ENCODE measurements at places on chromosomes 3 and 15.

- DNase-seq: no peak
Observed at GRCh38 chr3:98553753-98554152, 22.0 kb downstream of the GPR15 start.

DNA sequence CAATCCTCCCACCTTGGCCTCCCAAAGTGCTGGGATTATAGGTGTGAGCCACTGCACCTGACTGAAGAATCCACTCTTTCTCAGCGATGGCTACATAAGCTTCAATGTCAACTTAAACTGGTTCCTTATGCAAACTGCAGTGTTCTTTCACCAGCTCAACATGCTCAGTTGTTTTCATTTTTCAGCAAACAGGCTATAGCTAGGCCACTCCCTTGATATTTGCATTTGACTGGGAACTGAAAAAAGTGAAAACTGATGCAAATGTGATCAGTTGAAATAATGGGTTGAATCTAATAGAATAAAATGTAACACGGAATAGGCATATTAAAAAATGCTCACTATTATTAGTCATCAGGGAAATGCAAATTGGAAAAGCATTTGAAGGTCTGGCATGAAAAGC lies 74.2 kb upstream of the GCNT3 start:
- DNase-seq: no peak

- DNase-seq: no peak
Observed at GRCh38 chr3:11381141-11381540, 108.9 kb downstream of the ATG7 start.

- DNase-seq: no peak
Observed at GRCh38 chr3:49025005-49025792, 3.3 kb downstream of the NDUFAF3 start.

GRCh38 chr3:64805248-64805647 lies 117.4 kb upstream of the ADAMTS9 start:
- DNase-seq: no peak

DNA sequence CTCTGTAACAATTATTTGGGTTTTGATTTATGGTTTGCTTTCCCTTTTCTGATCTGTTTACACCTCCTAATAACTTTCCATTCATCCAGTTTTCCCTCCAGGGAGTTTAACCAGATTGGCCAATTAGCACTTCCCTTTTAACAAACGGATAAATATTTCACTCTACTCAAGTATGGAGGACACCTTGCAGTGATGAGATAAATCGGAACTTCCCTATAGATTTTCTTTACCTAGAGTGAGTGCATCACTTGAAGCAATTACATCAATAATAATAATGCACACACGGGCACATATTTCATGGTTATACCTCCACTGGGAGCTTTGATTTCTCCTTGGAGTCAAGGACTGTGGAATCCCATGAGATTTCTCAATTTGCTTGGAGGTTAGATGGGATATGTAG lies 239.1 kb upstream of the CFAP20DC start:
- DNase-seq: no peak

DNA sequence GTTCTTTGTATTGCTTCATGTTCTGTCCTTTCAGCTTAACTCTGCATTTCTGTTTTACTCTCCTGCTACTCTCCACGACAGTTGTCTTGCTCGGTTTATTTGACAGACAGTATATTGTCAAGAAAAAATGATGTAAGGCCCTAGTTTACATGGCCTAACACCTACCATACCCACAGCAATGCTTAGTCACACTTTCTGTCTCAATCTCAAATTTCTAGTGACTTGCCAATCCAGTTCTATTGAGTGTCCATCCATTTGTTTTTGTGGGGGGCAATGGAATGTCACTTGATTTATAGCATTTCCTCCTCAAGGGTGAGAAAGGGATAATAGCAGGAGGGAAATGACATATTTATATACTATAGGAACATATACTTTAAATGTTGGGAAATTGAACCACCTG lies 676.2 kb downstream of the NAALADL2 start:
- DNase-seq: no peak

- DNase-seq: no peak
Observed at GRCh38 chr3:4586381-4586780, 93.2 kb downstream of the ITPR1 start.

GRCh38 chr15:60328852-60329443 lies 68.8 kb downstream of the ANXA2 start:
- DNase-seq: no peak

DNA sequence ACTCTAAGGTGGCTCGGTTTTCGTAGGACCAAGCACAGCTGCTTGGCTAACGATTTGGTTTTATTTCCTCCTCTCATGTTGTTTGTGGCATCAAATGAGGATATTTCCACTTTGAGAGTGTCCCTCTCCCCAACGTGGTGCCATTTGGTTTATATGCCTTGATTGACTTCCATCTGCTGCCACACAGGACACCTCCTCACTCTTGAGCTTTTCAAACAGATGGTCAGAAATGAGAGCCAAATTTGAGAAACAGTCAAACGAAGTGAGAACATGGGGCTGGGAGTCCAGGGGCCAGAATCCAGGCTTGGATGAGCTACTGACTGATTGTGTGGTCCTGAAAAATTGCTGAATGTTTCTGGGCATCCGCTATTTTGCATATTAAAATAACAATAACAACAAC lies 43.5 kb downstream of the CEMIP start:
- no peak for DNase-seq

- no peak for DNase-seq
Observed at GRCh38 chr3:174229916-174230315, 629.2 kb upstream of the NAALADL2 start.

DNA sequence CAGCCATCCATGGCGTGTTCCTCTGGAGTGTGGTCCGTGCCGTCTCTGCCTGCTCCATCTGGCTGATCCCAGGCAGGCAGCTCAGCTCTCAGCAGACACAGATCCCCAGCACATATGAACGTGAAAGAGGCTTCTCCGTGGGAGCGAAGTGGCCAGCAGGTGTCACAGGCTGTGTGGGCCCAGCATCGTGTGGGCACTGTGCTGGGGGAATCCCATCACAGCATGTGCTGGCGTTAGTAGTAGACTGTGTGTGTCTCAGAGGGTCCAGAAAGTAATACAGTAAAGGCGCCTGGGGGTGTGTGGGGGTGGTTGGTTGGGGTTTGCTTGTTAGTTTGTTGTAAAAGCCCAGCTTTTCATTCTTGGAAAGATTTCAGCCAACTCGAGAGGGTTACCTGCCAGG lies 147.6 kb downstream of the IGF1R start:
- no peak for DNase-seq

DNA sequence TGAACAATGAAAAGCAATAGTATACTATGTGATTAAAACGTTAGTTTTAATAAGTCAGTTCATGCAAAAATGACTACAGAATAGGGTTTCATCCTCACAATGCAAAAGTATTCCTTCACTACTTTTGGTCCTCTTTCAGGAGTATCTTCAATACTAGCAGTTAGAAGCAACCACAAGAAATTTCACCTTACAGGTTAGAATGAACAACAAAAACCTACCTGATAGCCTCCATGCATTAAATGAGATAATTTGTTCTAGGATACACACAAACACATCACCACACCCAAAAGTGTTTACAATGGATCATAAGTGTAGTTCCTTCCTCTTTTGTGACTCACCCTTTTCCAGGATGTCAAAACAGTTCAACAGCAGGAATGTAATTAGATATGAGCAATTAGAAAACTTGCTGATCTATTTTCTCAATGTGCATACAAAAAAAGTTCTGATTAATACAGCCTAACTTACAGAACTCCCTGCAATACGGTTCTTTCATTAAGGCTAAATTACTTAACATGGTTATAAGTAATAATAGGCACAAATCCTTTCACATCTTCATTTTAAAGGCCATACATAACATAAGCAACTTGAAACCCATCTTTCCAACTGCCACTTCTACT lies 21.6 kb downstream of the UACA start:
- no peak for DNase-seq

- DNase-seq: no peak
Observed at GRCh38 chr15:27623149-27623548, 476.0 kb downstream of the OCA2 start.

GRCh38 chr3:56173601-56174000 lies 294.7 kb downstream of the ERC2 start:
- no peak for DNase-seq

GRCh38 chr15:30824518-30825195 lies 79.1 kb upstream of the FAN1 start:
- no peak for DNase-seq

DNA sequence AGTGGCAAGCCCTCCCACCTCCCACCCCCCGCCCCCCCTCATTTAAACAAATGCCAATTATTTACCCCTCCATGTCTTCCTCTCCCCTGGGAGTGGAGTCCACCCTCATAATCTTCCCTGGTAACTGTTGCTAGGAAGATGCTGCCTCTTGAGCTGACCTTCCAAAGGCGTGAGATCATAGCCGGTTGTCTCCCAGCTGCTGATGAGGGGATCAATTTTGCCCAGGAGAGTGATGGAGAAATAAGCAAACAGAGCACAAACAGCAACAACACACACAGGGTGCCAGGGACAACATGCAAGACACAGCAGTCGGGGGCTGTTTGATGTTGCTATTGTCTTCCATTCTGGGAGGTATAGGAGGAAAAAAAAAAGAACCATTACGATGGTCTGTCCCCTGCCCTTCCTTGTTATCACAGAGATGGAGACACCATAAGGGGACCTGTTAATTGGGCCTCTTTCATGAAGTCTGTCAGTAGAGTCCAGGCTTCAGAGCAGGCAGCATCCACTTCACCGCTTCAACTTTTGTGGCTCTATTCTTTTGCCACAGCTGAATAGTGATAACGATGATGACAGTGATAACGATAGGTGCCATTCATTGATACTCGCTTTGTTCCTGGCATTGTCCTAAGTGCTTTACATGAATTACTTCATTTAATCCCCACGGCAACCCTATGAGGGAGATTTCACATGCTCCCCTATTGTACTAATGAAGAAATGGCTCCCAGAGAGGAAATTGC lies 76.9 kb upstream of the RGMA start:
- no peak for DNase-seq

- DNase-seq: no peak
Observed at GRCh38 chr3:127851899-127852298, 29.6 kb upstream of the MGLL start.

GRCh38 chr15:75731248-75732151 lies 18.9 kb upstream of the CSPG4 start:
- no peak for DNase-seq

DNA sequence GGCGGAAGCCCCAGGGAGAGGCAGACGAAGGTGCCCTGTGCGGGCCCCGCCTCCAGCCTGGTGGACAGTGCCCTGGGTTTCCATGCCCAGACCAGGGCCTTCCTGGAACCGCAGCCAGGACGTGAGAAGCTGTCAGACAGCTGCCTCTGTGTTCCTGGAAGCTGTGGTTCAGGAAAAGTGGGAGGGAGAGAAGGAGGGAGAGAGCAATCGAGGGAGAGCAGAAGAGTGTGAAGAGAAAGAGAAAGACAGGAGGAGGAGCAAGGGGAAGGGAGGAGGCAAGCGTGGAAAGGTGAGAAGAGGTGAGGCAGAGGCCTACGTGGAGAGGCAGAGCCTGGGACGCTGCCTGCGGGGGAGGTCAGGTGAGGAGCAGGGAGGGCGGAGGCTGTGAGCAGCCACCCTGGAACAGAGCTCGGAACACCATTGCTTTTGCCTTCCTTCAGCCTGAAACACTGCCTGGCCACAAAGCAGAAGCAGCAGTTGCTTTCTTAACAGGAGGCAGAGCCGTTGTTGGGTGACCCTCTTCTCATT lies 18.6 kb downstream of the ZDHHC19 start:
- no peak for DNase-seq

- DNase-seq: no peak
Observed at GRCh38 chr3:45535665-45536064, 58.9 kb upstream of the LIMD1 start.

DNA sequence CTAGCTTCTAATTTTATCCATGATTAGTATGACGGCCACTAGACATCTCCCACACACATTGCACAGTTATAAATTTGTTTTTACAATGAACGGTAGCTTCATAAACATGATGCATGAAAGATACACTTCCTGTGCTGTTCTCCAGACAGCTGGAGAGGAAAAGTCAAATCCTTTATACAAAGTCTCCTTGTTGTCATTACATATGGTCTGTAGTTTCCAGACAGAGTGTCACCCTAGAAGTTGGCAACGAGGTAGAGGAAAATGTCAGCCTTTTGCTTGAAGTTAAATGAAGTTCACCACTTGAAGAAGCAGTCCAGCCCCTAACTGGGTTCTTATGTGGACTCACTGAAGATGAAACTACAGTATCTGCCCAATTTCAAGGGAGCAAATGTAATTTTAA lies 253.0 kb upstream of the P2RY1 start:
- no peak for DNase-seq

GRCh38 chr15:82847703-82848102 lies 38.3 kb downstream of the WHAMM start:
- DNase-seq: no peak

GRCh38 chr15:70145261-70145660 lies 47.5 kb upstream of the TLE3 start:
- no peak for DNase-seq

- no peak for DNase-seq
Observed at GRCh38 chr3:114452937-114453336, 159.1 kb downstream of the TIGIT start.

DNA sequence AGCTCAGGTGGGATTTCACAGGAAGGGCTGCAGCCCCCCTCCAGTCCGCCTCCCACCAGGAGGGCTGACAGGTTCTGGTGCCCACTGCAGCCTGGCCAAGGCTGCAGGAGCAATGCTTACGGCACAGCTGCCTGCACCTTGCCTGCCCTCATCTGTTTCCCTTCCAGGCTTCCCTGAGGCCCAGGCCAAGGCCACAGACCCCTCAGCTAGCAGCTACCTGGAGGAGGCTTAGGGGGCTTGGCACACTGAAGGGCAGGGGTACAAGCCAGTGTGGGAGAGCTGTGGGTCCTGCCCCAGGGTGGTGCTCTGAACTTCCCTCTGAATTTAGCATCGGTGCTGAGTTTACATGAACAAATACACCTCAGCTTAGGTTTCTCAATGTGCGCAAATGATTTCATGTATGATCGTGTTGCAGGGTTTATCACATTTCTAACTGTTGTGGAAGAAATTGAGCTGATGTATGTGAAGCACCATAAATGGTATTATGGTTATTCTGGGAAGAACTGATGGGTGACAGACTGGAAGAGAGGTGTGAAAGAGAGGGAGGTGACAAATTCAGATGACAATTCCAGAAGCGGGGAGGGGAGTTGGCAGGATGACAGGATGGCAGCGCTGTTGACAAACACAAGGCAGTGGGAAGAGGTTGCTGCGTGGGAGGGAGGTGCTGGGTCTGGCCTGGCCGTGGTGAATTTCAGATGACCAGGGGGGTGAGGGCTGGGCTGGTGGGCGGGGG lies 6.1 kb downstream of the RHCG start:
- DNase-seq: no peak

DNA sequence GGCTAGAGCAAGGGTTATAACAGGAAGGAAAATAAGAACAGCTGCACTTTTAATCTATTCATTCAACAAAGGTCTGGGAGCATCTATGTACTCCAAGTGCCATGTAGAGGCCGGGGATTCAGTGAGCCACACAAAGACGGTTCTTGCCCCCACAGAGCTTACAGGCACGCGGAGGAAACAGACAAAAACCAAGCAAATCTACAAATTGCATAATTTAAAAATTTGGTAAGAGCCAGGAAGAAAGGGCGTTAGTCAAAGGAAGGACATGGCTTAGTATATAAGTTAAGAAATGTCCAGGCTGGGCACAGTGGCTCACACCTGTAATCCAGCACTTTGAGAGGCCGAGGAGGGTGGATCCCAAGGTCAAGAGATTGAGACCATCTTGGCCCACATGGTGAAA lies 10.4 kb upstream of the GREM1 start:
- no peak for DNase-seq

GRCh38 chr3:32876920-32877319 lies 59.1 kb downstream of the TRIM71 start:
- DNase-seq: no peak

- DNase-seq: no peak
Observed at GRCh38 chr3:45988804-45989203, 6.8 kb downstream of the FYCO1 start.

GRCh38 chr3:130979117-130979516 lies 47.5 kb downstream of the ASTE1 start:
- no peak for DNase-seq

Measured in T-helper 9 cell (primary cell).